Caco-2 (cell line): ENCODE measurements at places on chromosomes 13 and 19. TPM values are rescaled to one million over a fixed set of nuclear protein-coding genes. Genes with fewer than 3 reads are reported as not detected.

GRCh38 chr13:113788413-113789135 lies 29.5 kb downstream of the TMEM255B start:
- DNase-seq, result no peak

- no peak for DNase-seq
Measured at GRCh38 chr13:89684896-89685295, 1662.6 kb upstream of the MIR17HG start.

DNA sequence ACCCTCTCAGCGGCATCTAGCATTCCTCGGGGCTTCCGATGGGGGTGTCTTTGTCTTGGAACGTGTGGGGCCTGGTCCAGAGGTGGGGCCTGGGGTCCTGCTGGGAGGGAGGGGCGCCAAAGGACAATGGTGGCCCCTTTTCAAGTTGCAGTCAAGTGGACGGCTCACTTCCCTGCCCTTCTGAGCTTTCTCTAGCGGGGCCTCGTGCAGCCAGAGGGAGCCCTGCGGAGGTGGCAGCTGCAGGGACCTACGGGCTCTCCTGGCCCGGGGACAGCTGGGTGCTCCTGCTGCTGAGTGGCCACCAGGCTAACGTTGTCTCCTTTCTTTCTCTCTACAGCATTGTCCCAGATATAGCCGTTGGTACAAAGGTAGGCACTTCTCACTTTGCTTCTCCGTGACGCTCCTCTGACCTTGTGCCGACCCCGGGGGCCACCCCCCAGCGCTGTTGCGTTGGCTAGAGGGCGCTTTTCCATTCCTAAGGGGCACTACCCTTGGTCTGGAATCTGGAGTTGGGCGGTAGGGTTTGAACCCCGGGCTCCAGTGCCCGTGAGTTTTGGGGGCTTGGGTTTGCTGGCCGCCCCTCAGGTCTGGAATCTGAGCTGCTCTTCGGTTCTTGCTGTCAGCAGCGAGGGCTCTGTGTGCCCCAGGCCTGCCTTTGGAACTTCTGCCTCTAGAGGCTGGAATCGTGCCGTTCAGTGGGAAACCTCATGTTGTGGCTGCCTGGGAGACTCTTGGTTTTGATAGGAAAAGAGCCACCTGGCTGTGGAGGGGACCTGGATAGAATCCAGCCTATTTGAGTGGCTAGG lies 2.0 kb downstream of the PTBP1 start:
- no peak for DNase-seq

DNA sequence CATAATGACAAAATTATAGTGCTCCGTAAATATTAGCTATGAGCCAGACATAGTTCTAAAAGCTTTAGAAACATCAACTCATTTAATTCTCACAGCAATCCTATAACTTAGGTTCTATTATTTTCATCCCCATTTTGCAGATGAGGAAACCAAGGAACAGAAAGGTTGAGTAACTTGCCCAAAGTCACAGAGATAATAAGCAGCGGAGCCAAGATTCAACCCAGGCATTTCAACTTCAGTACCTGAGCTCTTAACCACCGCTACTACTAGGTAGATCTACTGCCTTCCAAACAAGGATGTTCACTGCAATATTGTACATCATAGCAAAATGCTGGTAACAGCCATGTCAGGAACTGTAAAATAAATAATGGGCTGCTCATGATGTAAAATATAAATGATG lies 39.9 kb downstream of the ELF1 start:
- DNase-seq, result no peak

The ZFR2 gene
- not detected in 2 replicates for total RNA-seq

The ZNF541 gene
- not detected in 2 replicates for total RNA-seq
